Fibroblast of skin of left biceps (primary cell): ENCODE measurements at places on chromosomes 7 and 10.

DNA sequence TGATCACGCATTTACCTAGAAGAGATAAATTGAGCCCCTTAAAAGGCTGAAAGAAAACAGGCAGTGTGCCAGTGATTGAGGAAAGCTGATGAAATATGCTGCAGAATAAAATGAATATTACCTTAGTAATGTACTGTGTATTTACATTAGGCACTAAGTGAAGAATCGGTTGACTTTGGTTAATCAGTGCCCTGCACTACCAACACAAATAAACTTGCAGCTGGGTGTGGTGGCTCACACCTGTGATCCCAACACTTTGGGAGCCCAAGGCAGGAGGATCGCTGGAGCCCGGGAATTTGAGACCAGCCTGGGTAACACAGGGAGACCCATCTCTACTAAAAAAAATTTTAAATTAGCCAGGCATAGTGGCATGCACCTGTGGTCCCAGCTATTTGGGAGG lies 148.3 kb upstream of the TCF7L2 start:
- no peak for DNase-seq

DNA sequence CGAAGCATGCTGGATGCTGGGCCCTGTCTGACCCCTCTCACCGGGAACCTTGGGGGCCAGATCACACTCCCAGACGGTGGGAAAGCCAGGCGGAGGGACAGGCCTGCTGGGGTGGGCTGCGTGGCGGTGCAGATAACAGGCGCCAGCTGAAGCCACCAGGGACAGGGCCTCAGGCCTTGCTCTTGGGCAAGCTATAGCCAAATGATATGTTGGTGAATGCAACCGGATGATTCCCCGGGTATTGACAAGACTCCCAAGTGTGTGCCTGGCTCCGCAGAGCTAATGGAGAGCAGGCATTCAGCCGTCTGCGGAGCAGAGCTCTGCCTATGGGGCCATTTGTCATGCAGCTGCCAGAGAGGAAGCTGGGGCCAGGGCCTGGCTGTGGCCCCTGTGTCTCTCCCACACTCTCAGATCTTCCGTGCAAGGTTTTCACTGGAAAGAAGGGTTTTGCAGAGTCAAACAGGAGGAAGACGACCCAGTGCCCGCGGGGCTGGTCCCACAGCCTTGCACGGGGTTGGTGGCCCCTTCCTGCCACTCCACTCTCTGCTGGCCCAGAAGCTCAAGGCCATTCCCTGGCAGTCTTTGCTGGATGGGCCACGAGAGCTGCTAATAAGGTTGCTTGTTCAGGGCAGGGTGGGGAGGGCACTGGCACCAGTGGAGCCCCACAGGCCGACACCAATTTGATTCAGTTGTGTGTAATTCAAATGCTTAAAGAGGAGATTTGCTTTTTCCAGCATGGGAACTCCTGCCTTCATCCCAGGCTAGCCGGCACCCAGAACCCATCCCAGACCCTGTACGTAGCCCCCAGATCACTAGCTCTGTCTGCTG lies 91.8 kb downstream of the PRKAG2 start:
- DNase-seq = no peak

DNA sequence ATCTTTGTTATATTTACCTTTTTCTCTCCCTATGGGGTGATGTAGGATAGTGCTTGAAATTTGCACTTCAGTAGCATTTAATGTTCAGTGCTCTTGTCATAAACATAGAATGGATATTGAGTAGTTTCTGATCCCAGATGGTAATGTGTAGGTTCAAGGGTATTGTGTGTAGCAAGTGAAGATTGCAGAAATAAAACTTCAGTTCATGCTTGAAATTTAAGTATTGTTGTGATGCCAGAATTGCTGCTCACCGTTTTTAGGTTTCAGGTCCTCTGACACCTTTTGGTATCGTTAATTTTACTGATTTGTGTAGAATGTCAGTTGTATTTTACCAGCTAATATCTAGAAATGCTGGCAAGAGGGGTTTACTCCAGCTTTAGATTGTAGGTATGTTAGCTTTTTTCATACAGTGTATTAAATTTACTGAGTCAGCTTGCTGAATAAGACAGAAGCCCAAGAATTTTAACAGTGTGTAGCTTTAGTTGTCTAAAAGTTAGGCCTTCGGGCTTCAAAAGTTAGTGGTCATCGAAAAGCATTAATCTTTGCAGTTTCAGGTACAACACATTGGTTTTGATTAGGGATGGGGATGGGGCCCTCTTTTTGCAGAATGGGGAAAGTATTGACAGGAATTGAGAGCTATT lies 1.9 kb downstream of the PTEN start:
- no peak for DNase-seq

DNA sequence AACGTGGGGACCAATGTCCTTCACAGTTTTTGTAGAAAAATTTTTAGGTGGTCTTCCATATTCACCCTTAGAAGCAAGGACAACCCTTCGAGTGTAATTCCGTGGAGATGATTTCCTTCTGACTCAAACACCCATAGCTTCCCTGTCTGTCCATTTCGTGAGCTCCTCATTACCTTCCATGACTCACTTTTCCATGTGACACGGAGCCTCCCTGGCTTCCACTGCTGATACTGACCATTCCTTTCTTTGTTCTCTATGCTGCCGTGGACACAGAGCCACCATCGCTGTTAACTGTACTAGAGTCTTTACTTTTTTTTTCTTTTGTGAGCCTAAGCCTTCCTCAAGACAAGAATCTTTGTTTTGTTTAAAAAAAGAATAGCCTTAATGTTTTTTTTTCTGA lies 12.5 kb upstream of the ARMS2 start:
- DNase-seq = no peak

GRCh38 chr10:66880826-66881225 lies 45.0 kb upstream of the LRRTM3 start:
- DNase-seq = no peak
